WTC11 (cell line): ENCODE measurements at places on chromosomes 4 and X.

GRCh38 chrX:37905436-37906147, 58.2 kb upstream of the DYNLT3 start:
- DNase-seq, result peak; percentile 53

- no peak for DNase-seq
These were observed 74.0 kb upstream of the BCOR start for GRCh38 chrX:40171513-40172400.

DNA sequence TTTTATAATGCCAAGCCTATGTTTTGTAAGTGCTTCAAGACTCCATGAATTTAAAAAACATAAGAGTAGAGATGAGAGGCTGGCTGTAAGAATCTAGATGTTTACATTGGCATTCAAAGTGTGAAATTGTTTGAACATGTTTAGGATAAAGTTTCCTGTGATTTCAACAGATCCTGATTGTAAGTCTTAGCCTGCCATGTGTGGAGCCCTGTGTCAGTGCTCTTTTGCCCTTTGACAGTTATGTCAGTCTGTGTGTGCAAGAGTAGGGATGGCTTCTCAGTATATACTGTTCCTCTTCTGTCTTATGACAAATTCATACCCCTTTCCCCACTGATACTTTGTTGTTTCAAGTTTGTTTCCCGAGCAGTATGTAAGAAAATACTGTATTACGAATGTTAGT, 68.2 kb downstream of the USP9X start:
- no peak for DNase-seq

DNA sequence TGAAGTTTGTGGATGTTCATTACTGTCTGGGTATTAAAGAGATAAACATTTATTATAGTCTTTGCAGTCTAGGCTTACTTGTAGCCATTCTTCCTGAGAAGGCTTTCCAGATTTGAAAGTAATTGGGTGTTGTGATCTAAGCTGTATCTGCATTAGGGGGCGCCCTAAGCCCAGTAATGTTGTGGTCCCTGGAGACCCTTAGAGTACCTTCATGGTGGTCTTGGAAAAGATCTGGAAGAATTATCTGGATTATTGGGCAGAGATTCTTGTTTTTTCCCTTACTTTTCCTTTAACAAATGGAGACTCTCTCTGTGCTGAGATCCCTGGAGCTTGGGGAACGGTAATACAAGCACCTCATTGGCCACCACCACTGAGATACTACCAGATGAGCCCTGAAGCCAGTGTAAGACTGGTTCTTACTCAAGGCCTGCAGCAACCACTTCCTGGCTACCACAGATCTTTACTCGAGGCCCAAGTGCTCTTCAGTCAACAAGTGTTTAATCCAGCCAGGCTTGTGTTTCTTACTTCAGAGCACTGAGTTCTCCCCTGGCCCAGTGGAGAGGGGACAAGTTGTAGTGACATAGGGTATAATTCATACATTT, 63.1 kb downstream of the RTL3 start:
- peak; percentile 37 for DNase-seq

DNA sequence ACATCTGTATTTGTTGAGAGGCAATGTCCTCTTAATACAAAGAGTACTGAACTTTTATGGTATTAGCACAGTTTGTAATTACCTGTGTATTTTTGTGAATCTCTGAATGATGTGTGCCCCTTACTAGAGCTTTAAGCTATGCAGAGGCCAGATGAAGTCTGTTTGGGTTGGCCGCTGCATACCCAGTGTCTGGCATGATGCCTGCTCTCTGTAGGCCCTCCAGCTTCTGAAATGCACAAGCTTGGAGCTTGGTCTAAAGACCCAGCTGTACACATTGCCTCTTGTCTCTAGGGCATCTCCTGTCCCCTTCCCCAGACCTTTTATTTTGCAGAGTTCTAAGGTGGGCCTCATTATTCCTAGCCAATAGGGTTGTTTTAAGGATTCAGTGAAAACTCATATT, 68.6 kb downstream of the CDS1 start:
- DNase-seq, result no peak

DNA sequence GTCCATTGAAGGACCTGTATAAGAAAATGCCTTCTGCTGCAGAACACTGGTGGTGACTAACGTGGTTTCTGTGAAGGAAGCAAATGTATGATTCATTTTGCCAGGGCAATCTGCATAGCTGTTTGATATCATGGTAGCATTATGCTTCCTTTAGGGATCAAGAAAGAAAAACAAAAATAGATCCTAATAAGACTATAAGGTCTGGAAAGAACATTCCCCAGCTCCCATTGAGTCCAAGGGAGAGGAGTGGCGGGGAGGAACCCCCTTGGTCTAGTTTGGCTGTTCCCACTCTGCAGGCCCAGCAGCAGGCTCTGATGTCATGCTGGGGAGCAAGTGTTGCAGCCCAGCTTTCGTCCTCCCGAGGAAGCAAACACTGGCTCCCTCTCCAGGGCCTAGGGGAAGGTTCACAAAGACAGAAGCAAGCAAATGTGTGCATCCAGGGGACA, 154.5 kb upstream of the GALNT7 start:
- DNase-seq, result peak; percentile 77

DNA sequence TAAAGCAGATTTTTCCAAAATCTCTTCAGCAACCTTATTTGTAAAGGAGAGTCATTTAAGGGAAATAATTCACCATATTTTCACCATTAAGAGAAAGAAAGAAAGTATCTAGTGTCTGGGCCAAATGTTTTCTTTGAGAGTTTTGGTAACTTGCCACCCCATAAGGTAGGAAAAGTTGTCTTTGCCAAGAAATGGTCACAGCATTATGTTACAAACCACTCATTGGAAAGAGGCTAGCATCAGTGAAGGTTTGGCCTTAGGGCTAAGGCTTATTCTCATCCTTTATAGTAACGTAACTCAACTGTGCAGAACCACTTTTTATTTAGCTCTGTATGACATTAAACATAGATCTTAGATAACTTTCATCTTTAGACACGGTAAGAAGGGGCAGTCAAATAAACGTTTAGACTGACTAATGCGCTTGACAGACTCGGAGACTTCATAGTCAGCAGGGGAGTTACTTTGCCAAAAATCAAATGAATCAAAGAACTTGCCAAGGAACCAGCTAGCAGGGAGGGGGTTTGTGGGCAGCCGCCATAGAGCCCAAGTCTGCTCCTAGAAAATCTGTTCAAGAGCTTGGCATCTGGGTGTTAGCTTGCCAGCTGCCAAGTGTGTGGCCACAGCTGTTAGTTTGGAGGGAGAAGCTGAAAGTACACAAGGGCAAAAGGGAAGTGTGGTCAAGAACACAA, 182.8 kb upstream of the GRID2 start:
- no peak for DNase-seq

- no peak for DNase-seq
These were observed 7.2 kb downstream of the PRDM8 start for GRCh38 chr4:80204433-80205011.

- DNase-seq, result peak; percentile 28
These were observed 92.4 kb downstream of the CXCL13 start for GRCh38 chr4:77697860-77698590.

DNA sequence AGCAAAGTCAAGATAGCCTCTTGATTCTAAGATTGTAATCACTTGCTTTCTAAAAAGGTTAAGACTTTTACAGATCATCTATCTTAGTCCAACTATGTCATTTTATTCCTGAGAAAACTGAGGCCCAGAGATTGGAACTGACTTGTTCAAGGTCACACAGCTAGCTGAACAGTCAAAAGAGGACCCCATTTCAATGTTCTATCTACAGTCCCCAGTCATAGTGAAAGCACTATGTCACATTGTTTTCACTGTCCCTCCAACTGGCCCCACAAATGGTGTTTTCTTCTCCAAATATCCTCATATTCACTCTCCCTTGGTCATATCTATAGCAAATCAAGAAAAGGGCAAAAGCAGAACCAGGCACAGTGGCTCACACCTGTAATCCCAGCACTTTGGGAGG, 145.2 kb downstream of the OPHN1 start:
- no peak for DNase-seq

DNA sequence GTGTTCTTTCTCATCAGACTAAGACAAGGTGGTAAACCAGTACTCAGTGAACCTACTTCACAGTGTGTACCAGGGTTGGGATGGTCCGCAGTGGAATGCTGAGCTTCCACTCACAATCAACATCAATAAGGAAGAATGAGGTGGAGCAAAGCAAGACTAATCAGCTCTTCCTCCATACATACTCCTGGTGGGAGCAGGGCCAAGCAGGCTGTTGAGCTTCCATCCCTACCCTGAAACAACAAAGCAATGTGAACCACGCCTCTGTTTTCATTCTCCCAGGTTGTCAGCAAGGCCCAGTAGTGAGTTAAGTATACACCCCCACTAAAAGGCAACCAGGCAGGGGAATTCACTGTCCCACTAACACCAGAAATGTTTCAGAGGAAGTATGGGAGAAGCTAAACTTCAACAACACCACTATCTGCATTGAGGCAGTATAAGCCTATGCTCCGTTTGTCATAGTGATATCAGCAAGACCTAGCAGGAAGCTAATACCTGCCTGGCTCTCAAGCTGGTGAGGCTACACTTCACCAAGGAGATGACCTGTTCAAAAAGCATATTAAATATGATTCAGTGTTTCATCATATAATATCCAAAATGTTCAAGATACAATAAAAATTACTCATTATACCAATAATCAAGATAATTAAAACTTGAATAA, 109.5 kb downstream of the DDX60 start:
- DNase-seq, result no peak

DNA sequence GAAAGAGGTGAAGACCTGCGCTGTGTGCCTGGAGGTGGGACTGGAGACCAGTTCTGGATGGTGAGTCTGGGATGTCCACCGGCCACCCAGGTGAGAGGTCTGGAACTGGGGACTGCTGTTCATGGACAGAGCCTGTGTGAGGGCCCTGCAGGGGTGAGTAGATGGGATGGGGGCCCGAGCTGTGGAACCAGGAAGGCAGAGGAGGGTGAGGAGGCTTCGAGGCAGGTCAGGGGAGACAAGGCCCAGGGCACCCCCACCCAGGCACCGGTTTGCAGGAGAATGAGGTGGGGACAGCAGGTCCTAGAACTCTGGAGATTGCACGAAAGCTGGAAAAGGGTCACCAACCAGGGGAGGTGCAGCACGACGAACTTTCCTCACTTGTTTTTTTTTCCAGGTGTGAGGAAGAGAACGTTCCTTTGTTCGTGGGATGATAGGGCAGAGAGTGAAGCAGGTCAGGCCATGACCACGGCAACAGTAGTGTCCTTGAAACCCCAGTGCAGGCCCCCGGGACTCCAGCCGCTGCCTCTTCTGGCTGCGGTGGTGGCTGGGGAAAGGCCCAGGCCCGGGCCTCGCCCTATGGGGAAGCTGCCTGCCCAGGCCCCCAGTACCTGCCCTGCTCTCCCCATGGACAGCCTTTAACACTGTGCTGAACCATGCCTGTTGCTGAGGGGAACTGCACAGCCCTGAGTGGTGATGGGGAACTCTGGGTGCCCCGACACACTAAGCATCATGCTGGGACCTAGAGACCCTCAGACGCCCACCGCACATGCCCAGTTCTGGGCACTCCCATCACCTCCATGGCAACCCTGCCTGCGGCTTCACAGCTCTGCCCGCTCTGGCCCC, 22.9 kb downstream of the TNIP2 start:
- DNase-seq, result no peak

DNA sequence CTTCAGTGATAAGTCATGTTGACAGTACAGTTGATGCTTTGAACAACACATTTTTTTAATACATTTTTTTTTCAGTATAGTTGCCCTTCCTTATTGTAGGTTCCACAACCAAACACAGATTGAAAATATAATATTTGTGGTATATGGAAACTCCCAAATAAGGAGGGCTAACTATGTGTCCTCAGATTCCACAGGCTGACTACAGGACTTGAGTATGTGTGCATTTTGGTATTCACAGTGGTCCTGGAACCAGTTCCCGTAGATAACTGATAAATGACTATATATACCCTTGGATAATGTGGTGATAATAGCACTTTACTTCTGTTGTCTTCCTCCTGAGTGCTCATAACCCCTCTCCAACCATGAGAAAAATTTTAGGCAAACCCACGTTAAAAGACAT, 111.6 kb upstream of the NUDT6 start:
- DNase-seq, result no peak

GRCh38 chrX:638482-639131, 8.0 kb downstream of the SHOX start:
- no peak for DNase-seq

DNA sequence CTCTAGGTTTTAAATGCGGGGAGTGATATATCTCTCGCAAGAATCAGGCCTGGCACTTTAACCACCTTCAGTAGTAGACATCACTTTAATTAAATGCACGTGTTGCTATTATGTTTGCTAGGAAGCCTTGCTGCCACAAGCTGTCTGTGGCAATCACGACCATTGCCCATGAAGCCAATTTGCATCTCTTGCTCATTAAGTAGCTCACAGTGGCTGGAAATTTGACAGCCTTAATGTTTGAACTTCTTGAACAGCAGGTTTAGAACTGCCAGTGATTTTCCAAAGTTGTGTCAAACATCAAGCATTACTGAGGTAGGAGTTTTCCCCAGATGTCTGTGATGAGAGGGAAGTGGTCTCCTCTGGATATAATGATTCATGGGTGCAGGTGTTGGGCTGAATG, 642.3 kb upstream of the CPEB2 start:
- no peak for DNase-seq

GRCh38 chr4:27666943-27667342, 806.3 kb downstream of the STIM2 start:
- DNase-seq, result peak; percentile 20
